Sciatic nerve (tissue), 2 donors: ENCODE measurements at places on chromosomes 4 and X.

DNA sequence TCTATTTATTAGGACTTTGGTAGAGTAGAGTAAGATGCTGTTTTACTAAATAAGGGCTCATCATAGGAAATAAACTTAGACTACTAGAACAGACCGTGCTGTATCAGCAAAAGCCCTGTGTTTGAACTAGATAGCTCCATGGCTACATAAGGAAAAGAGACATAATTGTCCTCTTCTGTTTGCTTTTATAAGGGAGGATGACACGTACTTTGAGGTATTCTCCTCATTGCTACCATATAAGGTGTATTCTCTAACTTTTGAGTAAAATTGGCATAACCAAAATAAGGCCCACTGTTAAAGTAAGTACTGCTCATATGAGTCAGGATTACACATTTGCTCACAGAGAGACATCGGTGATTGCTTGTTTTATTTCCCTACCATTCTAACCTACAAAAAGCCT, 64.3 kb downstream of the PDLIM5 start:
- DNase-seq: no peak

DNA sequence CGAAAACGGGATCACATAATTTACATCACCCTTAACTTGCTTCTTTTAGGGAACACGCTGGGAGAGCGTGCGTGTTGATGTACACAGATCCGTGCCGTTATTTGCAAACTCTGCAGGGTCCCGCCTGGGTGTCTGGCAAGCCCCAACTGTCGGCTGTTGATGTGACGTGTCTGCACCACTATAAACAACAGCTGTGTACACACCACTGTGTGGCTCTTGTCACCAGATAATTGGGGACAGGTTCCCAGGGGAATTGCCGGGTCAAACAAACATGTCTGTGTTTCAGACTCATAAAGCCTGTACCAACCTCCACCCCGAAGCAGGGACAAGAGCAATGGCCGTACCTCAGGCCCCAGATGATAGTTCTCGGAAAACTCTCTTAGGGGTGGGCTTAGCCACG, 105.0 kb upstream of the AFAP1 start:
- DNase-seq: no peak

- no peak for DNase-seq
These were observed 2197.0 kb downstream of the ARAP2 start for GRCh38 chr4:34047363-34047762.

DNA sequence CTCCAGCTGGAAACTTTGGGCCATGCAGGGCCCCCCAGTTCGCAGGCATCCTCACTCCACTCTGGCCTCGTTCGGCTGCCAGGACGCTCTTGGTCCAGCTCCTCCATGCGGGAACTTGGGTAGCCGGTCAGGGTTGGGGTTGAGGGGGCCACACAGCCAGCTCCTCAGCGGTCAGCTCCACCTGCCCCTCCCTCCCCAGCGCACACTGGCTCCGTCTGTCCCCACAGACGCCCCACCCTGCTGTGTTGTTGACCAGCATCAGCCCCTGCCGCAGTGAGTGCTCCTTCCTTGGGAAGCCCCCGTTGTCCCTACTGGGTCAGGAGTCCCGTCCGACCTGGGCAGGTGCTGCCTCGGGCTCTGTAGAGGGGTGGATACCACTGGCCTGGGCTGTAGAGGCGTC, 5.8 kb downstream of the FGFRL1 start:
- no peak for DNase-seq

DNA sequence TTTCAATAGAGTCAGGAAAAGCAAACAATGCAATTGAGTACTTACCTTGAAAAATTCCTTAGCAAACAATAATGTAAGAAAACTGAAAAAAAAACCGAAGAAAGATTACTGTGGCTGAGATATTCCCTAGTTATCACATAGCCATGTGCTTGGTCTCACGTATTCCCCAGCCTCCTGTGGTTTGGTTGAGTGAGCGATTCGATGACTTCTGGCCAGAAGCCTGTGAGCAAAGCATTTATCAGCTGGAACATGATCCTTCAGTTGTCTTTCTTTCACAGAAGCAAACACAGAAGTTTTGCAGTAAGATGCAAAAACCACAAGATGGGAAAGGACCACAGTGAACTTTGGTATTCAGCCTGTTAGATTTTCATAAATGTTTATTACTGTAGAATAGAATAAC, 1754.3 kb upstream of the AGA start:
- no peak for DNase-seq

DNA sequence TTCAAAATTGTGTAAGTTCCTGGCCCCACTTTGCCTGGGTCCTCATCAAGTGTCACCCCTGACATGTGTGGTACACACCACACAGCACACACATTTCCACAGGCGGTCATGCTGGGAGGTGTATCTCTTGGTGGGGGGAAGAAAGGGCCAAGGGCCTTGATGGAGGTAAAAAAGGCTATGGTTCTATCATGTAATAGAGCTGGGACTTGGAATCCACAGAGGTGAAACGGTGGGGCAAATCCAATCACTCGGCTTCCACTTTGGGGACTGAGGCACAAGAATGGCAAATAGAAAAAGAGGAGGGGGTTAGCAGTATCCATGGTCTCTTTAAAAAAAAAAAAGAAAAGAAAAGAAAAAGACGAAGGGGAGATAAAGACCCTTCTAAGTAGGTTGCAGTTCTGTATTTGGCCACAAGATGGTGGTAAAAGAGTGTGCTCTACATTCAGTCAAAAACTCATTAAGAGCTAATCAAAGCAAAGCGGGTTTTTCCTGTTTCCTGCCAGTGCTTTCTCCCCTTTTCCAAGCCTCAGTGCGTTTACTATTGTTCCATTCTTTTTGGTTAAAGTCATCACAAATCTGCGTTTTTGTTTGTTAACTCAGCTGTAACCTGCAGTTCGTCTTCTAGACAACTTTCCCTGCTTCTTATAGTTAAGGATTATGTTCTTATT, 37.0 kb upstream of the ATP6AP2 start:
- DNase-seq: no peak

DNA sequence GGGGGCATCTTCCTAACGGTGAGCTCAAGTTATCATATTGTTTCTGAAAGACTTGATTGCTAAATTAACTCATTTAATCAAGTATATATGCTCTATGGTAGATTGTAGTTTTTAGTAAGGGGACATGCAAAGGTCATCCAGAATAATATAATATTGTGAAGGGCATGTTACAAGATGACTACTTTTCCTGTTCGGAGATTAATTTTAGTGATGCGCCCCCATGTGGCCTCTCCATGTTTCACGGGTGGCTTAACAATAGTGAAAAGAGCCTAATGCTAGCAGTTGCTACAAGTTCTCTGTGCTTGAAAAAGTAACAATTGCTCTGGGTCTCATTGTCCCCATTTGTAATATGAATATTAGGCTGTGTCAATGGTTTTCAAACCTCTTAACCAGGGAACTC, 12.2 kb downstream of the SMPX start:
- no peak for DNase-seq

DNA sequence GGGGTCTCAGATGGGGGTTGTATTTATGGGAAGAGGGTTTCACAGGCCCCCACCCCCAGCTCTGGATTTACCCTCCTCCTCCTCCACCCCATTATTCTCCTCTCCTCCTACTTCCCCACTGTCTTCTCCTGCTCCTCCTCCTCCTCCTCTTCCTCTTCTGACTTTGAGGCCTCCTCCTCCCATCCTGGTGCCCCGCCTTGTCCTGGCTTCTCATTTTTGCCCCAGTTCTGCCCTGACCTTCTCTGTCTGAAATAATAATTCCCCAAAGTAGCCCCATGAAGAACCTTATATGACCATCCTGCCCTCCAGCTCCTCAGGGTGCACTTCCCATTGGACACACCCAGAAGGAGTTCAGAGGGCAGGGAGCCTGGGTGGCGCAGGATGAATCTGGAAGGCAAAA, 351.4 kb upstream of the GATB start:
- no peak for DNase-seq

DNA sequence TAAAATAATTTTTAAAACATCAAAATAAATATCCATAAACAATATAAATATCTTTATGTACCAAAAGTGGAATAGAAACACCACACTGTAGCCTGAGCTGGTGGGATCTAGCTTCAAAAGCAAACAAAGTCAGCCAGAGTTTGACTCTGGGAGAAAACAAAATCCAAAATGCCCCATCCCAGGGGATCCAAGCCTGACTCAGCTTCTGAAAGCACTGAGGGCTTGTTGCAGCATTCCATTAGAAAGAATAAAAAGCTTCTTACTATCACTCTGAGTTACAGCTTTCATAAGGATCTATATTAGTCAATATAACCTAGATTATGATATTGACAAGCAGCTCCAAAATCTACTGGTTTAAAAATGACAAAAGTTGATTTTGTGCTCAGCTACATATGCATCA, 149.7 kb upstream of the ANKRD50 start:
- no peak for DNase-seq

DNA sequence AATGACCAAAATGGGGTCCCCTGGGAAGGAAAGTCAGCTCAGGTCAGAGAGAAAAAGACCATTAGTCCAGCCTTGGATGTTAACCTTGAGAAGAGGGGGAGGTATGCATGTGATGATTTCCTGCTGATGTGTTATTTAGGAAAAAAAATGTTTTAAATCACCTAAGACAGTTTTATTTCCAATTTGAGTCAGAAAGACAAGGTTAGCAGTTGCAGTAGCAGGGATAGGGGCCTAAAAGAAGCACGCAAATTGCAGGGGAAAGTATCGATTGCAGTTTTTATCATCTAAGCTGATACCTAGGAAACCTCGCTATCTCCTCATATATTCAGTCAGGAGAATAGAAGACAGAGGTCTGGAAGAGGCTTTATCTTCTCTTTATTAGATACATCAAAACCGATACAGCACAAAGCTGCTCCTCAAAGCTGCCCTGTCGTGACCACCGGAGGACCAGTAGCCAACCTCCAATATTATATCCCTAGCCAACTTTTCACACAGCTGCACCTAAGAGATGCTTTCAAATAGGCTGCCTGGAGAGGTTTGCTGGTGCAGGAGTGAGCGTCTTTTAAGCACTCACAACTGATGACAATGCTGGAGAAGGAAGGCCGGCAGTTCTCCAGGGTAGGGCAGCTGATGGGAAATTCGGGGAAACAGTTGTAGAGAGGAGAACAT, 289.4 kb downstream of the INPP4B start:
- no peak for DNase-seq

- no peak for DNase-seq
These were observed 504.1 kb upstream of the NR3C2 start for GRCh38 chr4:148946271-148946670.

DNA sequence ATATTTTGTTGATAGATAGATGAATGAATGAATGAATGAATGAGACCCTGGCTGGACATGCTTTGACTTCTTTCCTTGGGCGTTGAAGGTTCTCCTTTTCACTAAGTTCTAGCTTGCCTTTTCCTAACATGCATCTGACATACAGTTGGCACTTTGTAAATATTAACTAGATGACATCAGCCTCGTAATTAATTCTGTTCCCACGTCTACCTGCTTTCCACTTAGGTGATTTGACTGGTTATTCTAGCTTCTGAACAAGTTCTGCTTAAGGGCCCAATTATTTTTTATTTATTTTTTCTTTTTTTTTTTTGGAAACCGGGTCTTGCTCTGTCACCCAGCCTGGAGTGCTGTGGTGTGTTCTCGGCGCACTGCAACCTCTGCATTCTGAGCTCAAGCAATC, 13.9 kb upstream of the RASL11B start:
- no peak for DNase-seq

- DNase-seq: peak; percentile 62
These were observed 773 bp downstream of the SNCA start for GRCh38 chr4:89836031-89836745.

DNA sequence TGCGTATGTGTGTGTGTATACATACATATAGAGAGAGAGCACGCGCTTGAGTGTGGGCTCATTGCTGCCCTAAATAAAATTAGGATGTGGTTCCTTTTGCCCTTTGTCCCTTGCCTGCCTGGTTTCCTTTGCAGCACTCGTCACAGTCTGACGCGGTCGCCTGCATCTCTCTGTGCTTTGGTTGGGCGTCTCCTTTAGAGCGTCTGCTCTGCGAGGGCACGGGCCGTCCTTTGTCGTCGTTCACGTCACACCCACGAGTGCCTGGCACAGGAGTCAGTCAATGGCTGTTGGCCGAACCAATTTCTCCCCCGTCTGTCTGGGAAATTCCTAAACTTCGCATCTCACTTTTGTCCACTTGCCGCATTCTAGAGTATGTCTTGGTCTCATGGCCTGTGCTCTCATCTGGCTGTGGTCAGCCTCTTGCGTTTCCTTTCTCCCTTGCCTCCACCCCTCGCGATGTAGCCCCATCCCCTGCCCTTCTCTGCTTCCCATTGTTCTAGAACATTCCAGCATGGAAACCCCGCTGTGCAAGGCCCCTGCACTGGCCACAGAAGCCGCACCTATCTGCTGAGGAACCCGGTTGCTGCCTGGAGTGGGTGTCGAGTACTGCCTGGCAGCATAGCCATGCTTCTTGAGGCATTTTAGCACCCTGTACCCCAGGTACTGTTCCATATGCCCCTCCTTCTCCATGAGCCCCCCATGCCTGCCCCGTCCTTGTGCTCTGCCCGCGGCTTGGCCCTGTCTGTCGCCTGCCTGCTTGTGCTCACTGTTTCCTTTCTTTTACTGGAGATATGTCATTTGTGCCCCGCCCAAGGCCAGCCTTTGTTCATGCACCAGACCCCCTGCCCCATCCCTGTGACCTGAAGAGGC, 8.0 kb downstream of the MAEA start:
- DNase-seq: peak; percentile 38

GRCh38 chr4:48904541-48905142, 1.9 kb downstream of the OCIAD2 start:
- DNase-seq: no peak

DNA sequence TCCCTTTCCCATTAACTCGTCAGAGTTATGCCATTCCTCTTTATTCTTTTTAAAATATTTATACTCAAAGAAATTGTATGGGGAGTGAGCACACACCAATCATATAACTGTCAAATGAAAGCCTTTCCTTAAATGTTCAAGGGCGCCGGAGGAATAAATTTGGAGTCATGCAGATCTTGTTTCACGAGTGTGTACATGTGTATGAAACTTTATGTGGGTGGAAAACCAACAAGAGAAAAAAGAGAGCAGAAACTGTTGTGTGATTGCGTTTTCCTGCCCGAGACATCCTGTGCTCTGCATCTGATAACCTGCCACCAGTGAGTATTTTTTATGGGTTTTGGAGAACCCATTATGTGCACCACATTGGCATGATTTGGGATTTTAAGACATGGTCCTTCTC, 88.3 kb downstream of the FHDC1 start:
- no peak for DNase-seq

DNA sequence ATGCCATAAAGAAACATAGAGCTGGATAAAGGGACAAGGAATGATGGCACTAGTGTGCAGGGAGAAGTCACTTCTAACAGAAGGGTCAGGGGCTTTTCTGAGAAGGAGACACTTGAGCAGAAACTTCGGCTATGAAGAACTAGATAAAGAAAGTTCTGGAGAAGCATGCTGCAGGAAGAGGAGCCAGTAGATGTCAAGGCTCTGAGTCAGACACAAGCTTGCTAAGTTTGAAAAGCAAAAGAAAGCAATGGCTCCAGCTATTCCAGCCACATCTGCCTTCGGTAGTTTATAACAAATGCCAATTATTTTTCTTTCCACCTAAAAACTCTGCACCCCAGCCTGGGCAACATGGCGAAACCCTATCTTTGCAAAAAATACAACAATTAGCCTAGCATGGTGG, 7.5 kb downstream of the NUDT6 start:
- DNase-seq: no peak
